ENCODE measurements at places on chromosomes 6 and 20. TPM values are rescaled to one million over a fixed set of nuclear protein-coding genes. Genes with fewer than 3 reads are reported as not detected.

GRCh38 chr20:15584507-15584906, 988.7 kb downstream of the KIF16B start:
- no peaks in the 10 kb centered on the region for H3K4me1 ChIP-seq
- DNase-seq, result no peak
- H3K27ac ChIP-seq, result no peak overlapping the region
- H3K4me3 ChIP-seq, result no peak overlapping the region
- no peaks in the 10 kb centered on the region for H3K27me3 ChIP-seq
- H3K36me3 ChIP-seq, result no peaks in the 10 kb centered on the region

DNA sequence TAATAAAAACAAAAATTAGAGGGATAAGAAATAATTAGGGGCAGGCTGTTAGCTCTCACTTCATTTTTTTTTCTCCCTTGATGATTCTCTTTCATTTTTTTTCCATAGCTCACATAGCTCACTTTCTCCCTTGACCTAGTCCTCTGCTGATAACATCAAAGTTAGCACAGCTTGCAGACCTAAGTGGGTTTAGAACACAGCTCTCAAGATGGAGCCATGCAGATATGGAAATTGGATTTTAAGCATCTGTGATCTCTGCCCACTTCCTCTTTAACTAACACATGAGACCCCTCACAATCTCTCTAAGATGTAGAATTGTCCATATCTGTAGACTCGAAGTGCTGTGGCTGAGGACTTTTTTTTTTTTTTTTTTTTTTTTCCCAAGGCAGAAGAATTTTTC, 257.1 kb downstream of the SOX4 start:
- no peak overlapping the region for H3K27ac ChIP-seq
- H3K36me3 ChIP-seq, result no peaks in the 10 kb centered on the region
- H3K4me3 ChIP-seq, result no peak overlapping the region
- no peaks in the 10 kb centered on the region for H3K27me3 ChIP-seq
- no peak for DNase-seq
- H3K4me1 ChIP-seq, result peaks cover 15% of the 10 kb centered on the region

DNA sequence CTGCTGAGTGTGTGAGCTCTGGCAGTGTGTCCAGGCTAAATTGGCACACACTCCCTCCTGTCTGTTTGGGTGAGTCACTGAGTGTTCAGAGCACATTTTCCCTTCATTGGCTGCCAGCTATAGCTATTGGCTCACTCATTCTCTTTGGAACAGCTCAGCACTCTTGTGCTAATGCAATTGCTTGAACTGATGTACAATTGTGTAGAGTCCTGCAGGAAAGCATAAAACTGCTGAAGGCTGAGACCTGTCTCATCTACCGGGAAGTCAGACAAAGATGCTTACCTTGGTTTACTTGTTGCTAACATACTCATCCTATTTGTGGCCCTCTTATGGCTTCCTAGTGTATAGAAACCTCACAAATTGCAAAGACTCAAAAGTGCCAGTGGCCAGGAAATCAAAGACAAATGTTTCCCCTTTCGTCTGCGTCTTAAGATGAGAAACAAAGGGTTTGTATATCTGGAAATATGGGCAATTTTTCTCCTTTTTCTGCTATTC, 351.0 kb downstream of the BCKDHB start:
- H3K4me3 ChIP-seq, result no peak overlapping the region
- no peaks in the 10 kb centered on the region for H3K27me3 ChIP-seq
- H3K36me3 ChIP-seq, result no peaks in the 10 kb centered on the region
- DNase-seq, result no peak

The IP6K3 gene
- not detected for total RNA-seq

The C6orf141 gene
- total RNA-seq, result not detected

The HSPA12B gene
- total RNA-seq, result not detected

GRCh38 chr6:33578588-33579011, 1.5 kb downstream of the BAK1 start:
- DNase-seq, result peak; percentile 78
- peaks cover 46% of the 10 kb centered on the region for H3K36me3 ChIP-seq
- H3K27ac ChIP-seq, result peak overlapping the region; percentile 97
- peak overlapping the region; percentile 98 for H3K4me3 ChIP-seq
- H3K4me1 ChIP-seq, result peaks cover 42% of the 10 kb centered on the region

The SLC32A1 gene
- not detected for total RNA-seq

DNA sequence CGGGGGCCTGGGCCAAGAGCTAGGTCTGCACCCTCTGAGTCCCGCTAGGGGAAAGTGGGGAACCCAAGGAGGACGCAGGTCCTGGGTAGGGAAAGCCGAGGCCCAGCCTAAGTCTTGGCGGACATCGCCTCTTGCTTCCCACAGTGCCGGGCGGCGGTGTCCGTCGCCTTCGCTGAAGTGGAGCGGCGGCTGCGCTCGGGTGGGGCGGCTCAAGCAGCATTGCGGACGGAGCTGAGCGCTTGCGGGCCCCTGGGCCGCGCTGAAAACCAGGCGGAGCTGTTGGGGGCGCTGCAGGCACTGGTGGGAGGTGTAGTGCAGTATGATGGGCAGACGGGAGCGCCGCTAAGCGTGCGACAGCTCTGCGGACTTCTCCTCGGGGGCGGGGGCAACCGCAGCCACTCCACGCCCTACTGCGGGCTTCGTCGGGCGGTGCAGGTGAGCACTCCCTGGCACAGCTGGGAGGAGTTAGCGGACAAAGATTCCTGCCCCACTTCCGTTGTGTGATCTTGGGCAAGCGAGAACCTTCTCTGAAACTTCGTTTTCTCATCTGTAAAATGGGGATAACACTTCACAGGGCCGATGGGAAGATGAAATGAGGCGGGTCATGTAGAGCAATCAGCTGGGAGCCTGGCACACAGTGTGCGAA, 4.2 kb downstream of the PRSS16 start:
- peak overlapping the region; percentile 81 for H3K4me3 ChIP-seq
- H3K36me3 ChIP-seq, result no peaks in the 10 kb centered on the region
- H3K27ac ChIP-seq, result no peak overlapping the region
- peaks cover 15% of the 10 kb centered on the region for H3K4me1 ChIP-seq
- H3K27me3 ChIP-seq, result peaks cover 59% of the 10 kb centered on the region
- peak; percentile 78 for DNase-seq

Measured in activated CD8-positive, alpha-beta T cell treated with anti-CD3 and anti-CD28 coated beads, Interleukin-2, amount 10 ng/mL, durations not matched to agents 7 days and 5 days (primary cell).